ENCODE measurements at places on chromosomes 12 and 14.
A peak's percentile ranks its signal among the peaks of the same experiment; 100 is the strongest.

GRCh38 chr12:78392918-78393317 is 471.7 kb upstream of the SYT1 start:
- DNase-seq = no peak

- DNase-seq = no peak
Observed at GRCh38 chr12:118193958-118194357, 58.0 kb downstream of the PEBP1 start.

DNA sequence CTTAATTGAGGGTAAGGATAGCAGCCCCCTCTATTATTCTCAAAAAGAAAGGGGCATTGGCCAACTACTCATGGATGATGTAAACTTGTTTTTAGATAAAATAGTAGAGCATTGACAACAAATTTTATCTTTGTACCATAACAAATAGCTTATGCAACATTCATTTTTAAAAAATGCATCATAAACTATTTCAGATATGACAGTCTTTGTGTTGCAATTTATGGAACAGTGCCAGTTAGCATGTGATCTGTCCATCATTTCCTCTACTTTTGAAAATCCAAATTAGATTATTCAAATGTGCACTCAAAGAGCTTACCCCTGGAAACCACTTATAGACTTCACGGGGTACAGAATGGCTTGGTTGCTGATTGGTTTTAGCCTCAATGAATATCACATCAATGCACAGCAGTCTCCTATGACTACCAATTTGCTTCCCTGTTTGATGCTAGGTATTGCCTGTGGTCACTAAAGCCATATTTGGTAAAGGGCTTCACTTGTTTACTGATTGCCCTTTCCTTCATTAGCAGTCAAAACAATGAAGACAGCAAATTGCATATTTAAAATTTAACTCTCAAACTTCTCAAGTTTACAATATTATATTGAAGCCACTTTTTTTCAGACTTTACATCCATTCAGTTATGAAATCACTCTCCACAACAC is 274.9 kb upstream of the MGAT4C start:
- DNase-seq = no peak

GRCh38 chr12:53560351-53560750 is 53.1 kb upstream of the NPFF start:
- no peak for DNase-seq

- DNase-seq = peak; percentile 49
Observed at GRCh38 chr12:10140001-10140400, 10.0 kb upstream of the CLEC7A start.

DNA sequence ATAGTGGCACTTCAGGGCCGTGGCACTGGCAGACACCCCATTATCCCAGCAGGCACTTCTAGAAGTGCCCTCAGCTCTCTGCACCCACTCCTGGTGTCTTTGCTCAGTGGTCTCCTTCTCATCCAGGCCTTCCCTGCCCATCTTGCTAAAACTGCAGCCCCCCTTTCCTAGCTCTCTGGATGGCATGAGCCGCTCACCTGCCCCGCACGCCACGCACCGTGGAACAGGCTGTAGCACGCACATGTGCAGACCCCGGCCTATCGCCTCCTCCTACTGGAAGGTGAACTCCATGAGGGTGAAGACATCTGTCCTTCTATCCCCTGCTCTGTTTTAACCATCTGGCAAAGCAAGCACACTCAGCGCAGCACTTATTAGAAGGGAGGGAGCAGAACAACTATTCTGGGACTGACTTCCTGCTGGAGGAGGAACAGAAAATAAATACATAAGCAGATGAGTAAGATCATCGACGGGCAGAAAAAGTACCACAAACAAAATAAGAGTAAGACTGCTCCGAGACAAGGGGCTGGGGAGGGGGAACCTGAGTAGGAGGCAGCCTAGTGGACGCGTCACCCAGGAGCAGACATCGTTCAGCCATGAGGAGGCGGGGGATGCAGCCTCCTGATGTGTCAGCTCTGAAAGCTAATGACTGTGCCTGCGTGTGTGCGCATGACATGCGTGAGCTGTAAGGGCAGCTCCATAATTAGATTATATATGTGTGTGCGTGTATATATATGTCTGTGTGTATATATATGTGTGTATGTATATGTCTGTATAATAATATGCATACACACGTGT is 7.8 kb upstream of the FZD10 start:
- no peak for DNase-seq

DNA sequence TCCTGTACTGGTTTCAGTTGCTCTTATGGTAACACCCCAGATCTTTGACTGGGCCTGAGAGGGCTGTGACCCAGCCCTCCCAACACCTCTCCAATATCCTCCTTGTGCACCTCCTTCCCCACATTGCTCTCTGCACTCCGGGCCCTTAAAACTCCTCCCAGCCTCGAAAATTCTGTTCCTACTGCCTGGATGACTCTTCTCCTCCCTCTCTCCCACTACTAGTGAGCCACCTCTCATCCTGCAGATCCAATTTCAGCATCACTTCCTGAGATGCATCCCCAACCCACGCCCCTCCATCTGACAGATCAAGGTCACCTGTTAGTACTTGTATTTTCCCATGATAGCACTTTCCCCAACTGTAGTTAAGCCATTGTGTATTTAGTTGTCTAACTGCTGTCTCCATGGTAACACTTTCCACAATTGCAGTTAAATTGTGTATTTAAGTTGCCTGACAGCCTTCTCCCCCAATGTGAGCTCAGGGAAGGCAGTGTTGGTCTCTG is 11.5 kb upstream of the NT5DC3 start:
- DNase-seq = no peak

DNA sequence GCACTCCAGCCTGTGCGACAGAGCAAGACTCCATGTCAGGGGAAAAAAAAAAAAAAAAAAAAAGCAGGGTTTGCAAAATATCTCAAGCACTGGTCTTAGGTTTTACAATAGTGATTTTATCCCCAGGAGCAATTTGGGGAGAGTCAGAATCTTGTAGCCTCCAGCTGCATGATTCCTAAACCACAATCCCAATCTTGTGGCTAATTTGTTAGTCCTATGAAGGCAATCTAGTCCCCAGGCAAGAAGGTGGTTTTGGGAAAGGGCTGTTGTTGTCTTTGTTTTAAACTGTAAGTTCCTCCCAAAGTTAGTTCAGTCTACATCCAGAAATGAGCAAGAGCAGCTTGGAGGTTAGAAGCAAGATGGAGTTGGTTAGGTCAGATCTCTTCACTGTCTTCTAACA is 135.7 kb downstream of the PLXNC1 start:
- no peak for DNase-seq
